ENCODE measurements at places on chromosomes 2 and 18.

DNA sequence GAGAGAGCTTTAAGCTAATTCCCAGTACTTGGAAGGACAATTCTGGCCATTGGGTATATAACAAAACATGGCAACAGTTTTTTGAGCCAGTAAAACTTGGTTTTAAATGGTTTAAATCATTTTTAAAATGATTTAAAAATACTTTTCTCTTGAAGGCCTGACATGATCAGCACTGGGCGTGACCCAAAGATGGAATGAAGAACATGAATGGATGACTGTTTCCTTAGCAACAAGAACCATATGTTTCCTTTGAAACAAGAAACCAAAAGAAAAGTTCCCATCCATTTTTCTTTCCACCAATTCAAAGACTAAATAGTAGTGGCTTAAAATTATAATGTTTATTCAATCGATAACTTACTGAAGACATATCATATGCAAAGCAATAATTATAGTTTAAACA, 348.3 kb upstream of the FIGN start:
- no peak for DNase-seq

GRCh38 chr18:49014605-49015267, 64.0 kb upstream of the SMAD7 start:
- DNase-seq: no peak

DNA sequence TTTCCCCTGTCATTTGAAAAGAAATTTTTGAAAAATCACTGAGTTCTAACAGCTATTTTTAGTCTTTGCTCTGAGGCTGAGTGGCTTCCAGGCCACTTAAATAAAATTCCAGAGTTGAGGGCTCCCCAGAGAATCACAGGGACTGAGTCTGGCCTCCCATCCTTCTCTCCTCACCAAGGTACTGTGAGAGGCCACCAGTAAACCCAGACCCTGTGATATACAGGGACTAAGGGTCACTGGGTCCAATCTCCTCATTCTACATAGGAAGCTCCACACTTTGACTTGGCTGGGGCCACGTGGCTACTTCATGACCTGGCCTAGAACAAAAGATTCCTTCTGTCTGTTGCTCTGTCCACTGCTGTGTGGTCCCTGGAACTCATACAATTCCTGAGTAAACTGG, 123.2 kb upstream of the CDCA7 start:
- DNase-seq: no peak

DNA sequence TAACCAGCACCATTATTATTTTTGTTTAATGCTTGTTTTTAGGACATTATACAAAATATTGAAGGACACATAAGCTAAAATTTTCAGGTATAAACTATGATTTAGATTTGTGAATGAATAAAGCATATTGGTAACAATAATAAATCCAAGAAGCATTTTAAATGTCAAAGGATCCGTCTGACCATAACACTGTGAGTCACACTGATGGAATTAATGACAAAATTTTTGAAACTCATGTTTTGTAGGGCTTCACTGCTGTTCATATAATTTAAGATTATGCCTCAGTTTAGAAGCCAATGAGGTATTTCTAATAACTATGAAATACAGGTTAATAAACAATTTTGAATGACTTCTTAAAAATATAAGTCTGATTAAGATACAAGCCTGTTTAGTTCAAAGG, 124.6 kb downstream of the TMEFF2 start:
- DNase-seq: no peak

DNA sequence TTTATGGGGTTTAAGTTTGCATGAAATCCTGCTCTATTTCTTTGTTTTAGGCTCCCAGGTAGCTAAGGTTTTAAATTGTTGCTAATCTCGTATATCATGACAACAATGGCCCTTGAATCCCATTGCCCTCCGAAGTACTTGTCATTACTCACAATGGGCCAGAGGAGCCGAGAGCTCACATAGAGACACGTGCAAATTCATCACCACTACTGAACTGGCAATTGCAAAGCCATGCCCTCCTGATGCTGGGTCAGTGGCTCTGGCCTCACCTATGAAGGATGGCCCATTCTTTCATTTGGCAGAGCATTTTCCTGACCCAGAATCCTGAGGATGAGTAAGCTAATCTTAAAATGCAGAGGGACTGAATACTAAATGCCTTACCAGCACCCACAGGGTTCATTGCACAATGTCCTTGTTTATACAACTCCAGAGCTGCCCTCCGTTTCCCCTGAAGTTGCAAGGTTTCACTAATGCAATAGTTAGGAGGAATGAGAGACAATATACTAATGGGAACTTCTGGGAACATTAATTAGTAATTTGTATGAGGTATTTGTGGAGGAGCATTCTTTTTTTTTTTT, 71.6 kb upstream of the GAREM1 start:
- DNase-seq: no peak

DNA sequence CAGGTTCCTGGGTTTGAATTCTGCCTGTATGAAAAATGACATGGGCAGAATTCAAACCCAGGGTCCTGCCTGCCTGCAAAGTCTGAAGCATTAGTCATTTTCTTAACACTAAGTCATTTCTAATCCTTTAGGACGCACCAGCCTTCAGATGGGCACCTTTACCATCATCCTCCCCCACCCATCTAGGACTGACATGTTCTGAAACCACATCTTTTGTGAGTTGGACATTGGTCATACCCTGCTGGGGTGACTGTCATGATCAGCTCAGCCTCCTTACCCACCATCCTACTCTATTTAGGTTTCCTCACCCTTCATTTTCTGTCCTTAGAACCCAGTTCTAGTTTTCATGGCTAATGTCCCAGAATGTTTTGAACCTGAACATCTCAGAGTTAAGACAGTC, 104.9 kb downstream of the TRIB2 start:
- DNase-seq: no peak

DNA sequence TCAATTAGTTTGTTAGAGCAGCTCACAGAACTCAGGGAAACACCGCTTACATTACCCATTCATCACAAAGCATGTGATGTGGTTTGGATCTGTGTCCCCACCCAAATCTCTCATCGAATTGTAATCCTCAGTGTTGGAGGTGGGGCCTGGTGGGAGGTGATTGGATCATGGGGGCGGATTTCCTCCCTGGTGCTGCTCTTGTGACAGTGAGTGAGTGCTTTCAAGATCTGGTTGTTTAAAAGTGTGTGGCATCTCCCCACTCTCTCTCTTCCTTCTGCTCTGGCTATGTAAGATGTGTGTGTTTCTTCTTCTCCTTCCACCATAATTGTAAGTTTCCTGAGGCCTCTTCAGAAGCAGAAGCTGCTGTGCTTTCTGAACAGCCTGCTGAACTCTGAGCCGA, 63.5 kb upstream of the AGPS start:
- no peak for DNase-seq

- DNase-seq: peak; percentile 31
These were observed 52.2 kb upstream of the KCNH7 start for GRCh38 chr2:162890690-162891311.

- DNase-seq: no peak
These were observed 61.2 kb upstream of the ZCCHC2 start for GRCh38 chr18:62461591-62461990.

GRCh38 chr2:64417624-64418023, 36.3 kb upstream of the LGALSL start:
- no peak for DNase-seq

DNA sequence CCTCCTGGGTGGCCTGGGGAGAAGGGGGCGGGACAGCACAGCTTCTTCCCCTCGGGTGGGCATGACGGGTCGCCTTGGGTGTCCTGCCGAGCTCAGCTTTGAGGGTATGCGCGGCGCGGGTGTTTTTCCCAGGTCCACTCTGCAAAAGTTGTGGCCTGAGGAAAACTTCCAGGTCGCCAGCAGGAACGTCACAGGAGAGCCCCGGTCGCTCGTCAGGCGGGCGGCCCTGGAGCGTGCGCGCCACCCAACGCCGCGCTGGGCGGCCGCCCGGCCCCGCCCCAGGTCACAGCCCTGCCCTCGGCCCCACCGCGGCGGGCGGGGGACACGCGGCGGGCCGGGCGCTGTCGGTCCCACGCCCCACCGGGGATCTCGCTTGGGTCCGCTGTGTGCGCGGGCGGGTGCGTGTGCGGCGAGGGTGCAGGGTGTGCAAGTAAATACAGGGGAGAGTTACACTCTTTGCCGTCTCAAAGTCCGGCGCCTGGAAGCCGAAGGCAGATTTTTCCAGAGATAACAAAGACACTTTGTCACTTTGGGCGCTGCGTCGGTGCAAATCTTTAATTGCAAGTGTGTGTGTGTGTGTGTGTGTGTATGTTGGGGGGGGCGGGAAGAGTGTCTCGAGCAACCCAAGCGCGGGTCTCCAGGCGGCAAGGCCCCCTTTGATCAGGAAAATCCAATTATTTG, 616 bp upstream of the SP5 start:
- peak; percentile 65 for DNase-seq

GRCh38 chr18:48090702-48091101, 160.2 kb upstream of the SMAD2 start:
- DNase-seq: no peak

GRCh38 chr18:42164556-42164955, 209.5 kb downstream of the PIK3C3 start:
- no peak for DNase-seq

DNA sequence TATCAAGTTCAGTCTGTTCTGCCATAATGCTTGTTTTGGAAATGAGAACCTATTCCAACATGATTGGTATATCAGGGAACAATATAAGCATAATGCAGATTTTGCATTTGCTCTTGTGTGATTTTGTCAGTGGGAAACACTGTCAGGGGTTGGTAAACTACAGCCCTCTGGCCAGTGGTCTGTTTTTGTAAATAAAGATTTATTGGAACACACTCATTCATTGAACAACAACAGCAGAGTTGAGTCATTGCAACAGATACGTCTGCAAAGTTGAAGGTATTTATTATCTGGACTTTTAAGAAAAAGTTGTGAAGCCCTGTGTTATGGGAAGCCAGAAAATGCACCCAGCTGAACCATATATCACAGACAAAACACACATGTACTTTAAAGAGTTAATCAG, 83.1 kb downstream of the MCFD2 start:
- DNase-seq: no peak

DNA sequence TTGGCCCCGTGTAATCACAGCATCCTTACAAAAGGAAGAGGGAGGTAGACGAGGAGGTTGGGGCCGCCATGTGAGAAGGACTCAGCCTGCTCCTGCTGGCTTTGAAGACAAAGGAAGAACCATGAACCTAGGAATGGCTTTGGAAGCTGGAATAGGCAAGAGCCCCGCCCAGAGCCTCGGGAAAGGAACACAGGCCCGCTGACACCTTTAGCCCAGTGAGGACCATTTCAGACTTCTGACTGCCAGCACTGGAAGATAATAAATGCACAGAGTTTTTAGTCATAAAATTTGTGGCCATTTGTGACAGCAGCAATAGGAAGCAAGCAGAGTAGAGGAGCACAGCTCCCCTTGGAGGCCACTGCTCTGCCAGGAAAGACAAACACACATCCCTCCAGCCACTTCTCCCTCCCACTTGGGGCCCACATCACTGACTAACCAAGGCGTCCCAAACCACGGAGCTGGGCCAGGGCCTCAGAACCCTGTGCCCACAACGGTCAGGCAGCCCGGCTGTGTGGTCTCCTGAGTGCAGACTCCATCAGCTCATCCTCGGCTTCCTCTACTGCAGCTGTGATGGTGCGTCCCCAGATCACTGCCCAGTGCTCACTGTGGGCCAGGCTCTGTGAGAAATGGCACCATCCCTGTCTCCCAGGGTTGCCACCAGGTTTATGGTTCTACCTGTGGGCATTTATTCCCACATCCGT, 39.7 kb downstream of the TFCP2L1 start:
- DNase-seq: no peak

- no peak for DNase-seq
These were observed 160.8 kb downstream of the COL6A3 start for GRCh38 chr2:237253046-237253702.

- no peak for DNase-seq
These were observed 111.6 kb upstream of the CYP1B1 start for GRCh38 chr2:38187541-38188011.

DNA sequence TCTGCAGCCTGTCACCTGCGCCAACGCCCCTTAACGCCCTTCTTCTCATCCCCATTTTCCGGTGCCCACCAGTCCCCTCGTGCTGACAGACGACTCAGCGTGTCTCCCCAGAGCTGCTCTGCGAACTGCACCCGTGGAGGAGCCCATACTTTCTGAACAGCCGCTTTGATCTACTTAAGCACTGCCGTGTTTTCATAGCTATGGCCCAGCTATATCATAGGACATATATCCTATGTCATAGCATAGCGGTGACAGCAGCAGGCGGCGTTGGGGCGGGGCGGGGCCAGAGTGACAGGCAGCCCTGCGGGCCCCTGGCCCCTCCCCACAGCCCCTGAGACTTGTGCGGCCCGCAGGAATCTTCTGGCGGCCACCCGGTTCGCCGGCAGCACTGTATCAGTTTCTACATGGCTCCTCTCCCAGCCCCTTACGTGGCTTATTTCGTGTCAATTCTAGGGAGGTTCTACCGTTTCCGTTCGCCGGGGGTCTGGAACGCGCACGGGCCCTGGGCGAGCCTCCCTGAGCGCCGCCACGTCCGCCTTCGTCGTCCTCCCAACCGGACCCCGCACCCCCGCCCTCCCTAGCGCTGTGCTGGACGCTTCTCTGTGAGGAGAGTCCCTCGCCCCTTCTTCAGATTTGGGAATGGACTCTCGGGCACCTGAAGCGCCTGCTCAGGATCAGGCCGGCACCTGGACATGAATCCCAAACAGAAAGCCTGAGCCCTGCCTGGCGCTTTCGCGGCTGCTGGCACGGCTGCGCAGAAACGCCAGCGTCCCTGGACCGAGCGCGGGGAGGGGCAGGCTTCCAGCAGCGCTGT, 35.4 kb downstream of the PTPN18 start:
- DNase-seq: peak; percentile 86

- no peak for DNase-seq
These were observed 72.3 kb upstream of the SPHKAP start for GRCh38 chr2:228253752-228254151.

DNA sequence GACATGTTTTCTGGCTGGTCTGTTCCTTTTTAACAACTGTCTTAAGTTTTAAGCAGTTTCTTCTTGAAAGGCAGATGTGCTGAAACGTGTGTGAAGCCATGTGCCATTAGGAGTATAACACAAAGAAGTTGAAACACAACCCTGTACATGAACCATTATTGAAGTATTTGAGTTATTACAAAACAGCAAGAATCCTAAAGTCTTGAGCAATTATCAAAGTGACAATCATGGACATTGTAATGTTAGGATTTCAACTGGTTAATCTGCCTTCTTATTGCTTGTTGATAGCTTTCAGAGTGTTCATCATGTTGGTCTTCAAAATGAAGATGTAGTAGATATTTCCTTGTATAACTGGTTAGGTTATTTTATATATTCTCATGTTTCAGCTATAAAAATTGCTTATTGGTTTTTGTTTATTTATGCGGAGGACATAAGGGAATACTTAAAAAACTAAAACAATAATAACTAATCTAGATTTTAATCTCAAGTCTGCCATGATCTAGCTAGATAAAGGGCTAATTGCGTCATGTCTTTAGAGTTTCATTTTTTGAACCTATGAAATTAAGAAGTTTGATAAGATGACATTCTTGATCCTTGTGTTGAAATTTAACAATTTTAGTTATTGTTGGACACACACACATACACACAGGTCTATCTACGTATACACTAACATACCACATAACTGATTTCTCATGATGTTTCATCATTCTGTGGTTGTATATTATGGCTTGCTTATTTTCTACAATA, 21.1 kb downstream of the PPP1R1C start:
- no peak for DNase-seq

GRCh38 chr2:237639836-237640220, 12.4 kb downstream of the LRRFIP1 start:
- DNase-seq: no peak

- no peak for DNase-seq
These were observed 903.3 kb upstream of the KLHL29 start for GRCh38 chr2:22481486-22482259.

GRCh38 chr2:16729335-16729734, 63.7 kb upstream of the CYRIA start:
- DNase-seq: no peak

- DNase-seq: no peak
These were observed 30.2 kb downstream of the ITSN2 start for GRCh38 chr2:24330161-24330560.
